ENCODE measurements at places on chromosomes 1 and 21. TPM values are rescaled to one million over a fixed set of nuclear protein-coding genes. Genes with fewer than 3 reads are reported as not detected.

- H3K4me1 ChIP-seq, result no peaks in the 10 kb centered on the region
- H3K27ac ChIP-seq, result no peak overlapping the region
- no peak overlapping the region for H3K4me3 ChIP-seq
- H3K27me3 ChIP-seq, result peaks cover 3% of the 10 kb centered on the region
These were observed 119.5 kb downstream of the GLIS1 start for GRCh38 chr1:53619367-53620060.

Gene SH2D2A
- 2.3 TPM for total RNA-seq

GRCh38 chr1:93607814-93608186, 73.8 kb downstream of the BCAR3 start:
- H3K27me3 ChIP-seq, result no peaks in the 10 kb centered on the region
- H3K27ac ChIP-seq, result peak overlapping the region; percentile 87
- H3K36me3 ChIP-seq, result peaks cover 14% of the 10 kb centered on the region

Gene SPATA46
- not detected for total RNA-seq

Gene ALPL
- 14.7 TPM for total RNA-seq

GRCh38 chr1:54763816-54764132, 549 bp downstream of the PARS2 start:
- DNase-seq, result no peak
- peaks cover 4% of the 10 kb centered on the region for H3K36me3 ChIP-seq
- peaks cover 24% of the 10 kb centered on the region for H3K4me1 ChIP-seq
- H3K4me3 ChIP-seq, result peak overlapping the region; percentile 90
- H3K27me3 ChIP-seq, result no peaks in the 10 kb centered on the region
- H3K27ac ChIP-seq, result peak overlapping the region; percentile 89

Gene INAVA
- total RNA-seq, result 0.44 TPM

Gene KANK4
- not detected for total RNA-seq

GRCh38 chr1:65069011-65069565, 78.9 kb upstream of the AK4 start:
- peaks cover 13% of the 10 kb centered on the region for H3K36me3 ChIP-seq
- peak overlapping the region; percentile 97 for H3K4me3 ChIP-seq
- peak overlapping the region; percentile 99 for H3K27ac ChIP-seq
- H3K4me1 ChIP-seq, result peaks cover 39% of the 10 kb centered on the region
- no peaks in the 10 kb centered on the region for H3K27me3 ChIP-seq

Gene SYT2
- not detected for total RNA-seq

GRCh38 chr1:147773215-147773715, 12.9 kb upstream of the GJA5 start:
- no peaks in the 10 kb centered on the region for H3K4me1 ChIP-seq
- H3K27me3 ChIP-seq, result peaks cover 34% of the 10 kb centered on the region
- H3K4me3 ChIP-seq, result no peak overlapping the region
- DNase-seq, result no peak
- no peak overlapping the region for H3K27ac ChIP-seq
- H3K36me3 ChIP-seq, result no peaks in the 10 kb centered on the region

DNA sequence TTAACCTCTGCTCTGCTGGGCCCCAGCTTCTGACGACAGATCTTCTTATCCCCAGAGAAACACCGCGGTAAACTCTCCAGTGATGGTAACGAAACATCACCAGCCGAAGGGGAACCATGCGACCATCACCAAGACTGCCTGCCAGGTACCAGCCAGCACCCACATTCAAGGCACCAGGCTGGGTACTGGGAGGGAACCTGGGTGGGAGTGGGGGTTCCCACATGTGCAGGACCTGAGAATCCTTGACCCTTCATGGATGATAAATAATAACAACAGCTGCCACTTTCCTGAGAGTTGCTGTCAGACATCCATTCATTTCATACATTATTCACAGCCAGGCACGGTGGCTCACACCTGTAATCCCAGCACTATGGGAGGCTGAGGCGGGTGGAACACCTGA, 20.8 kb downstream of the DRAXIN start:
- no peaks in the 10 kb centered on the region for H3K36me3 ChIP-seq
- H3K27ac ChIP-seq, result no peak overlapping the region

Gene KCNA3
- total RNA-seq, result 20.0 TPM

Gene OR6N1
- not detected for total RNA-seq

GRCh38 chr1:85605484-85606413, 25.2 kb downstream of the CCN1 start:
- H3K4me1 ChIP-seq, result no peaks in the 10 kb centered on the region
- H3K27ac ChIP-seq, result no peak overlapping the region
- no peaks in the 10 kb centered on the region for H3K36me3 ChIP-seq
- DNase-seq, result no peak
- H3K4me3 ChIP-seq, result no peak overlapping the region

GRCh38 chr1:88058205-88058604, 625.9 kb upstream of the PKN2 start:
- H3K4me1 ChIP-seq, result no peaks in the 10 kb centered on the region
- H3K4me3 ChIP-seq, result no peak overlapping the region
- peaks cover 1% of the 10 kb centered on the region for H3K27me3 ChIP-seq
- DNase-seq, result no peak

DNA sequence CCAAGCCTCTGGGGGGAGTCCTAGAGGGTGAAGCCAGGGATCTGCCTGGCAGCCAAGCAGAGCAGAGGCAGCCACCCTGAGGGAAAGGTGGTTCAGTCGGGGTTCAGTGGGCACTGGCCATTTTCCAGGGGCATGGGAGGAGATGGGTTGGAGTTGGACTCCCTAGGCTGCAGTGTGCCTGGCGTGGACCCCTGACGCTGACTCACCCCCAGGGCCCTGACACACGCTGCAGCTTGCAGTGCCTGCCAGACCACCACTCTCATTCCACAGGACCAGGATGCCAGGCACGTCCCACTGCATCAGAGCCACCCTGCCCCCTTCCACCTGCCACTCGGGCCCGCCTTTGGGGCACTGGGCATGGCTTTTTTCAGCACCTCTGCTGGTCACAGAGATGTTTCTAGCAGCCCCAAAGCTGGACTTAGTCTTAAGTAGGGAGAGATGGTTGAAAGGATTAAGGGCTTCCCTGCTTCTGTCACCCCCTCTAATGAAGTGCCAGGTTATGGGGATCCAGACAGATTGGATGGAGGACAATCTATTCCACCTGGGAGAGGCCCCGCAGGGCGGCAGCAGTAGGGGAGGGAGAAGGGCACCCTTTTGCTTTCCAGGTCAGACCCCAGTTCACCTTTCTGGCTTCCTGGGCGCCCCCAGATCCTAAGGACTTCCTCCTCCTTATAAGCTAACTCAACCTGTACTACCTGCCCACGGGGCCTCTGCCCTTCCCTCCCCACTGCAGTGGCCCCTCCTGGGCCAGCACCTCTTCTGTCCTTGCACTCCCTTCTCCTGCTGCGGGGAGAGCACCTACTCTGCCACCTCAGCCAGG, 1.6 kb downstream of the SYT2 start:
- H3K4me3 ChIP-seq, result no peak overlapping the region
- H3K27ac ChIP-seq, result no peak overlapping the region
- H3K4me1 ChIP-seq, result peaks cover 6% of the 10 kb centered on the region

GRCh38 chr1:201495551-201496295, 11.2 kb downstream of the CSRP1 start:
- no peak overlapping the region for H3K27ac ChIP-seq
- peaks cover 42% of the 10 kb centered on the region for H3K36me3 ChIP-seq
- no peak overlapping the region for H3K4me3 ChIP-seq
- no peaks in the 10 kb centered on the region for H3K27me3 ChIP-seq

DNA sequence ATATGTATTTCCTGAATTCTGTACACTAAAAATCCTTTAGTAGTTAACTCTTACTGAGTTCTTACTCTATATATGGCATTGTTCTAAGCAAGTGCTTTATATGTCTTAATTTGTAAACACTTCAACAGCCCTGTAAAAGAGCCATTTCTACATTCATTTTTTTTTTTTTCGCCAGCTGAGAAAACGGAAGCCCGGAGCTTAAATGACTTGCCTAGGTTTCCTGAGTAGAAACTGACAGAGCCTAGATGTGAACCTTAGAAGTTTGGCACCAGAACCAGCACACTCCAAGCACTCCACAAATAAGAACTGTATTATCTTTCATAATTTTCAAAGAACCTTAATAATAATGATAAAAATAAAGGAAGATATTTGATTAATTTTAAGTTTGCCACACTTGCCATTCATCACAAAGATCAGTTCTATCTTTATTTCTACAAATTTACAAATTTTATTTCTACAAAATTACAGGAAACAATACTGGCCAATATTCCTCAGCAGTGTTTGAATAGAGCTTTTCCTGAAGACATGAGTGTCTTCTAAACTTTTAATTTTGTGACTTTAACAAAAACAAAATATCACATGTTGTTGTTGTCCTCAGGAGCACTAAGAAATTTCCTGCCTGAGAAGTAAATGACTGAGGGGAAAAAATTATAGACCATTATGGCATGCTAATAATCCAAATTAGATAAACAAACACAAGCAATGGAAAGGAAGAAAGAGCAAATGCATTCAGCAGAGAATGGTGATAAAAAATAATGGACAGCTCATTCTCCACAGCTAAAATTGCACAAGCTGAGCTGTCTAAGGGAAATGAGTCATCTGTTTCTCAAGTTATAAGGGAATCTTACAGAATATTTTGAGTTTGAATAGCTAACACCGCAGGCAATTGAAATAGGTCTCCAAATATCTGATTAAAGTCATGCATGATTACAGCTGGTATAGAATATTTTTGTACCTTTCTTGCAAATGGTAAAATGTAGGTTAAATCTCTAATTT, 71.2 kb downstream of the DPYD start:
- H3K27ac ChIP-seq, result peak overlapping the region; percentile 54
- H3K4me1 ChIP-seq, result peaks cover 22% of the 10 kb centered on the region
- DNase-seq, result no peak
- H3K36me3 ChIP-seq, result no peaks in the 10 kb centered on the region

DNA sequence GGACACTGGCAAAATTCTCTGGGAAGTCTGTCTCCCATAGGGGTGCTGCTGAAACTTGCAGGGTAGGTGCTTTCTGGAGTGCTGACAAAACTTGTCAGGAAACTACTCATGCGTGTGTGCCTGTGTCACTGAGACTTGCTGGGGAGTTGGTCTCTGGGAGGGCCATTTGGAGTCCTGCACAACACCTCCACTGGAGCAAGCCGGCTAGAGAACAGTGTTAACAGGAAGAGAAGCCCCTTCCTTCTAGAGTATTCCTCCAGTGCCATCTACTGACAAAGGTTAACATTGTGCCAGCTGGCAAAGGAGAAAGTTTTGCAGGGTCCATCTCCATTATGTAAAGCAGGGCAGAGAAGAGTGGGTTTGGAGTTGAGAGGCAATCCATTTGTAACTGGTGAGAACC, 30.0 kb downstream of the ZMYM4 start:
- peaks cover 37% of the 10 kb centered on the region for H3K36me3 ChIP-seq
- no peak overlapping the region for H3K27ac ChIP-seq
- no peaks in the 10 kb centered on the region for H3K27me3 ChIP-seq
- DNase-seq, result no peak

GRCh38 chr1:4045397-4046010, 145.4 kb upstream of the C1orf174 start:
- H3K4me1 ChIP-seq, result peaks cover 62% of the 10 kb centered on the region
- H3K27ac ChIP-seq, result peak overlapping the region; percentile 68
- no peak for DNase-seq

DNA sequence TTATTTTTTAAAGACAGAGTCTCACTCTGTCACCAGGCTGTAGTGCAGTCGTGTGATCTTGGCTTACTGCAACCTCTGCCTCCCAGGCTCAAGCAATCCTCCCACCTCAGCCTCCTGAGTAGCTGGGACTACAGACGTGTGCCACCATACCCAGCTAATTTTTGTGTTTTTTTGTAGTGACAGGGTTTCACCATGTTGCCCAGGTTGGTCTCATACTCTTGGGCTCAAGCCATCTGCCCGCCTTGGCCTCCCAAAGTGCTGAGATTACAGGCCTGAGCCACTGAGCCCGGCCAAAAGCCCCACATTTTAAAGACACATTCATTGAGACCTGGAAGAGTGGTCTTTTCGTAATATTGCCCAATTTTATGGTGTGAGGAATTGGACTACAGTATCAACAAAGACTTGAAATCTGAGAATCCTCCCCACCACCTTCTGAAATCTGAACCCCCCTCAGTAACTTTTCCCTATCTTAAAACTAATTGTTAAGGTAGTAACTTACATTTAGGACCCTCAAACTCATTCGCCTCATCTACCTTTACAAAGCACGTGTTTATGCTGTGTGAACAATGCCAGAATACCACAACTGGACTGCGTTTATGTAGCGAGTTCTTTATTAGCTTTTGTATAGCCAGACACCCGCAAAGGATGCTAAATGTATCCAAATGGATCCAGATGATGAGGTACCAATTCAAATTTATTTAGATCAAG, 2.7 kb downstream of the ERRFI1 start:
- H3K4me3 ChIP-seq, result no peak overlapping the region
- H3K4me1 ChIP-seq, result peaks cover 15% of the 10 kb centered on the region
- no peaks in the 10 kb centered on the region for H3K36me3 ChIP-seq
- H3K27me3 ChIP-seq, result peaks cover 19% of the 10 kb centered on the region
- no peak overlapping the region for H3K27ac ChIP-seq
- DNase-seq, result no peak

DNA sequence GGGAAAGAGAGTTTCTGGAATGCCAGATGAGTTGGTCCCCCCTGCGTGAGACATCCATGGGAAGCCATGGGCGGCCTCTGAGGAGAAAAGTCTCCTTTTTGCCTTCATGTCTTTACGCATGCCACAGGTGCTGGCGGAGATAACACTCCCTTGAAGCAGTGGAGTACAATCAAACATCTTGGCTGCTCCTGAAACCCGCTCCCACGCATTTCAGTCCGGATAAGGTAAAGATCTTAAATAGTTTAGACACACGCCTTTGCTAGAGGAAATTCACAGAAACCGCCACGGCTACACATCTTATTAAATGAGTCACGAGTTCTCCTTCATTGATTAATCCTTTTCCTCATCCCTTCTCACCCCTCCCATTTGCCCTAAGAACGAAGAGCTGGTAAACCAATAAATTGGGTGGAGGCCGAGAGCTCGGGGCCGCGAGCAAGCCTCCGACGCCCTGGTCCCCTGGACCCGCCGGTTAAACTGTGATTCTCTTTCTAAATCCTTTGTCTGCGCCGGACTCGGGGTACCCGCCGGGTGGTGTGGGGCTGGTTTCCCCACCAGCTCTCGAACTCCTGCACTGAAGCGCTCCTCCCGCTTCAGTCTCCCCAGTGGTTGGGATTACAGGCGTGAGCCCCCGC, 6.6 kb upstream of the ZNF669 start:
- peaks cover 6% of the 10 kb centered on the region for H3K4me1 ChIP-seq
- peaks cover 48% of the 10 kb centered on the region for H3K27me3 ChIP-seq
- no peak for DNase-seq
- no peak overlapping the region for H3K27ac ChIP-seq

Gene TRIM58
- 0.49 TPM for total RNA-seq

Gene EEIG2
- 7.0 TPM for total RNA-seq

Gene CDK18
- total RNA-seq, result 2.6 TPM

Gene GUCA2A
- not detected for total RNA-seq

Measured in activated B cell treated with CpG ODN at 0.5 μM for 24 hours (primary cell).